ENCODE measurements at places on chromosomes 6 and 20.

DNA sequence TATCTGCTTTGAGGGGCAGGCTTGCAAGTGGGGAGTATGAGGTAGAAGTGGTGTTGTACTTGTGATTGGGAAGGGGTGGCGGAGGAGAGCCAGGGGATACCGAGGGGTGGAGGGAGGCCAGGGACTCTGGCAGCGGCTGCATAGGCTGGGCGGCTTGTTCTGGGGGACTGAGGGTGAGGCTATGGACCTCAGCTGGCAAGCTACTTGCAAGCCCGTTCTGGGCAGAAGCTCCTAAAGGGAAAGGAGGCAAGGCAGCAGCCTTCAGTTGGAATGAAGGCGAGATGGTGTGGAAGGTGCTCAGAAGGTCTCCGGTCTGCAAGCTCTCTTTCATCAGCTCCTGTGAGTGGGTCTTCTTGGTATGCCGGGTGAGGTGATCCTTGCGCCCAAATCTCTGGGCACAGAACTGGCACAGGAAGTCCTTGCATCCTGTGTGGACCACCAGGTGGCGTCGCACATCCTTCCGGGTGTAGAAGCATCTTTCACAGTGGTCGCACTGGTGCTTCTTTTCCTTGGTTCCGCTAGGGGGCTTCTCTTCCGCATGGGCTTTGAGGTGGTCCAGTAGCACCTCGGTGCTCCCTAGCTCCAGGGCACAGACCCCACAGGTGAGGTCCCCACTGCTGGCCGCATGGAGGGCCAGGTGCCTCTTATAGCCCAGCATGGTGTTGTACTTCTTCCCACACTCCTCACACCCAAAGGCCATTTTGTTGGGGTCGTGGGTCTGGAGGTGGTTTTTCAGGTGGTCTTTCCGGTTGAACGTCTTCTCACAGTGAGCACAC lies 66.0 kb downstream of the PLAGL1 start:
- DNase-seq, result peak; percentile 86

- DNase-seq, result no peak
These were observed 7.1 kb downstream of the L3MBTL1 start for GRCh38 chr20:43514648-43514999.

DNA sequence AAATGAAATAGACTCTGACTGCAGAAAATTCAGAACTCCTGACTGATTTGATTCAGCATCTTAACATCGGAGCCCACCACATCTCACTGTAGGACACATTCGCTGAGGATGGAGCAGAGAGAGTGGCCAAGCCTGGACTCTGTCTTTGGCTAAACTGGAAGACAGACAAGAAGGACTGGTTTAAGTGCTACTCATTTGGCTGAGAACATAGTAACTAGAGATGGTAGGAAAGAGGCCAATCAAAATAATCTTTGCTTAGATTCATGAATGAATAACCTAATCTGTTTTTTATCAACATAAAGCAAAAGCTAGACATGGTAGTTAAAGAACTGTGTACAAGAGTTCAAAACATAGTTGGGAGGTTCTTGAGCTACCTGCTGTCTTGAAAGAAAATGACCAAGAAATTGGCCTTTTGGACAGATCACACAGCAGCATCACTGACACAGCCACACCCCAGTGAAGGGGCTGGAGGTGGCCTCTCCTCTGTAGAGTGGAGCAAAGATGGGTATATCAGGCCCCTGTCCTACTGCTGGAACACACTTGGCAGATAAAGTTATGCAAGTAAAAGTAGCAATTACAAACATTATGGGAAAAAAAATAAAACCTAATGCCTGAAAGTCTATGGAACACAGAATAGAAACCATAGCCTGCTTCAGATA lies 87.1 kb upstream of the NT5E start:
- DNase-seq, result no peak

DNA sequence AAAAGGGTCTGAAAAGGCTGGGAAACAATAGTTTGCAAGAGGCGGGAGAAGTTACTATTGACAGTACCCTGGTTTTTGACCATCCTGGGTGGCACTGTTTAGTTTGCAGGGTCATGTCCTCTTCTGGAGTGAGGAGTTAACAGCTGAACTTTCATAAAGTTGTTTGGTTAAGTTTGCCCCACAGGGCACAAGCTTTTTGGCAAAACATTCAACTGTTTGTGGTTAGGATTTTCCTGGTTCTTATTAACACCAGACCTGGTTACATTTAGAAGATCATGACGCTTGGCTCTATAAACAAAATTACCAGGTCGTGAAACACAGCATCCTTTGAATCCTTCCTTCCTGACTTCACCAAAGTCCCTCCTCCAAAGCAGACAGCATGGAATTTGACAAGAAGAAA lies 106.1 kb downstream of the RIN2 start:
- DNase-seq, result no peak

- no peak for DNase-seq
These were observed 1305.2 kb downstream of the EPHA7 start for GRCh38 chr6:92114091-92114675.

GRCh38 chr6:155628306-155628705 lies 172.7 kb upstream of the NOX3 start:
- peak; percentile 60 for DNase-seq

- no peak for DNase-seq
These were observed 83.3 kb downstream of the DCDC2 start for GRCh38 chr6:24274441-24275083.

- DNase-seq, result peak; percentile 92
These were observed 30.6 kb upstream of the ZNF184 start for GRCh38 chr6:27503436-27504030.

GRCh38 chr6:3884007-3884745 lies 35.0 kb downstream of the FAM50B start:
- no peak for DNase-seq

- no peak for DNase-seq
These were observed 113.2 kb downstream of the EDN1 start for GRCh38 chr6:12403201-12403826.

GRCh38 chr20:59404749-59405148 lies 104.3 kb downstream of the EDN3 start:
- no peak for DNase-seq

DNA sequence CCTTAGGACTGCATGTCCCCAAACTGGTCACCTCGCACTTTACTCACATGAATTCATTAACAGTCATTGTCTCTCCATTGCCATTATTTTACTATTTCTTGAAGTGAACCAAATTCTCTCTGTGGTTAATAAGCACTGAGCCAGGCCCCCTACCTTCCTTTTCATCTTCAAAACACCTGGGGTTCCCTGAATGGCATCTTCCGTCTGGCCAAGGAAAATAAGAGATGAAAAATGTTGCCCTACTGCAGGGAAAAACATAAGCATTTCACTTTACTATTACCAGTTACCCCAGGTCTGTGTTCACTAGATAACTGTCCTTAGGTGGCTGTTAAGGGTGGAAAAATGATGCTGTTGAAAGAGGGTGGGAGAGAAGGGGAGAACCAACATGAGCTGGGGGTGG lies 10.0 kb upstream of the NKX2-2 start:
- no peak for DNase-seq

- peak; percentile 76 for DNase-seq
These were observed 4.6 kb upstream of the REV3L start for GRCh38 chr6:111487661-111488060.

GRCh38 chr6:52877168-52877567 lies 32.3 kb downstream of the GSTA3 start:
- DNase-seq, result no peak

DNA sequence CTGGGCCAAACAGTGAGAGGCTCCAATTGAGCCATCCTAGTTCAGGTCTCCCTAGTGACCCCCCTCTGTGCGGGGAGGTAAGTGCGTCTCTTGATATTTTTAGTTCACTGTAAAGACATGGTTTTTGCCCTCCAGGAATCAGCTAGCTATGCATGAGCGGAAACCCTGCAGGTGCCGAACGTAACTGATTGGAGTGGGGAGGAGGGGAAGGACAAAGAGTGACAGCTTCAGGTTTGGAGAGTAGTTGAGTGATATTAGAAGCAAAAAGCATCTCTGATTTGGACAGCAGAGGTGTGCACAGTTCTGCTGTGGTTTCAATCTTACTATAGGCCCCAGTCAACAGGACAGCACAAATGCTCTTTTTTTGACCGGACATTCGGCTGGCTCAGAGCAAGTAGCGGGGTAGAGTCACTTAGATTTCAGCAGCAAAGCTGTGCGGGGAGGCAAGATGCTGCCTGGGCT lies 31.8 kb downstream of the TBC1D7 start:
- DNase-seq, result no peak

DNA sequence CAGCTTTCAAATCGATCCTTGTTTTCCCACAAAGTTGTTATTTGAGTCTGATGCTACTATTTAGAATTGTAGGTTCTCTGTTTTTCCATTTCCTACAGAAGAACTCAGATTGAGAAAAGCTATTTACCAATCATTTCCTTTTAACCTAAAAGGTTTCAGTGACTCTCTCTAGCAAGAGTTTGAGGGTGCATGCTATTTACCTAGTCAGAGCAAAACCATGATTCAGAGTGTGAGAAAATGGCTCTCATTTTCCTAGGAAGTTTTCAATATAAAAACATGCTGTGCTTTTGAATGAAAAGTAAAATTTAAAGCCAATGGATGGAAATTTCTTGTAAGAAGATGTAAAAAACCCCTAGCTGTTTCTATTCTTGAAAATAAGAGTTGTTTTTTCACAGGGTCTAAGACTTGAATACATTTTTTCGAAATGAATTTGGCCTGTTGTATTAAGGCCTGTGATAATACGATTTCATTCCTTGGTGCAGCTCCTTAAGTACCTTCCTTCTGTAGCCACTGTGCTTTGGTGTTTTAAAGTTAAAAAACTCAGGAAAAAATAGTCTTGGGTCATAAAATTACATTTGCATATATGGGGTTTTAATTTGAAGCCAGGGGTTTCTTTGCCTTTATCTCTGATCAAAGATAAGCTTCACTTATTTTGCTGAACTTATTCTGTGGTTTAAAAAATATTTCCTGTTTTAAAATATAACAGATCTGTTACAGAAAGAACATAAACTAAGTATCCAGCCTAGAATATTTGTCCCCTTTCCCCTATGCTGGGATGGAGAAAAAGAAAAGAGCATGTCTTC lies 18.0 kb upstream of the RSPH3 start:
- no peak for DNase-seq

- no peak for DNase-seq
These were observed 67.6 kb downstream of the CD2AP start for GRCh38 chr6:47545223-47545622.

DNA sequence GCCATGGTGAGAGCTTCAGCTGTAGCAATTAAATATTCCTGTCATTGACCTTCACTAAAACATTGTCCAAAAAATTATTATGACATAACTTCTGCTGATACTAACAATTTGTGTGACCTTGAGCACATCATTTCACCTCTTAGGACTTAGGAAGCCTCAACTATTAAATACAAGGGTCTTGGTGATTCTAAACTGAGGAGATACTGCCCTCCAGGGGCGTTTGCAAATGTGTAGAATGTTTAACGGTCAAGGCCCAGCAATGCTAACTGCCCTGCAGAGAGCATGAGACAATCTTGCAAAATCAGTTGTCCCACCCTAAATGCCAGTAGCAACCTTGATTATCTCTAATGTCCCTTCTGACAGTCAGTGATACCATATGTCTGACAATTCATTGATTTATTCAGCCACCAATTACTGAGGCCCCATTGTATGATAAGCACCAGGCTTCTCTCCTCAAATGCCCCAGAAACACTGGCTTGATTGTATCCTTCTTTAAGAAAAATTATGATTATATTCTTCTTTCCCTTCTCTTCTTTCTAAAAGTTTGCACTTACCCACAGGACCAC lies 284.1 kb upstream of the PLN start:
- peak; percentile 40 for DNase-seq

- no peak for DNase-seq
These were observed 9.1 kb upstream of the JAG1 start for GRCh38 chr20:10682939-10683338.

- no peak for DNase-seq
These were observed 3.8 kb downstream of the MTCL3 start for GRCh38 chr6:127515234-127515793.

- no peak for DNase-seq
These were observed 25.7 kb downstream of the KCNK5 start for GRCh38 chr6:39203436-39204159.

GRCh38 chr20:11249683-11250082 lies 575.9 kb upstream of the JAG1 start:
- DNase-seq, result no peak

GRCh38 chr20:51562027-51562331 lies 19.5 kb upstream of the NFATC2 start:
- DNase-seq, result no peak

DNA sequence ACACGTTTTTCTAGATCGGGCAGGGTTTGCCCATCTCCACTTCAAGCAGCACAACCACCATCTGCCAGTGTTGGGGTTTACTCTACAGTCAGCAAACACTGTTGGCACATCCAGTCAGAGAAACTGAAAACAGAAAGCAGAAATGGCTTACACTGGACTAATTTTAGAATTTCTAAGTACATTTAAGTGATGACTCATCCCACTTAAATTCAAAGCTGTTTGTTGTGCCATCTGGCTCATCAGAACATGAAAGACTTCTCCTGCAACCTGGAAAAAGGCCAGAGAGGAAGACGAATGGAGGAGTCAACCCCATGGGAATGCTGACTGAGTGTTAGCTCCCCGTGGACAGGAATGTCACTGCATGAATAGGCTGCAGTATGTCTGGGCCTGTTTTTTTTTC lies 21.8 kb downstream of the FAM209B start:
- DNase-seq, result peak; percentile 57

- no peak for DNase-seq
These were observed 3.1 kb downstream of the HLA-C start for GRCh38 chr6:31268836-31269235.

DNA sequence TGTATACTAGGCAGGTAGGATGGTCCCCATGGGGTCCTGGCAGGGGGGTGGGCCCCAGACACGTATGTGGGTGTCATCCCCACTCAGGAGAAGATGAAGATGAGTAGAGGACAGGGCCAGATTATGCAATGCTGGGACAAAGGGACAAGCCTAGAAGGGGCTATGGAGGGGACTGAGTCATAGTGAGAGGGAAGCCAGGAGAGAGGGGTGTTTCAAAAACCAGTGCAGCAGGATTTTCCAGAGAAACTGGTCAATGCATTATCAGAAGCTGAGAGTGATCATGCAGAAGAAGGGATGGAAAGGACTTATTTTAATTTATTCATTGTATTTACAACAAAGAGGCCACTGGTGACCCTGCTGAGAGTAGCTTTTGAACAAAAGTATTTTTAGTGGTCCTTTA lies 74.0 kb downstream of the PPP1R3G start:
- no peak for DNase-seq

GRCh38 chr6:139852488-139853140 lies 478.2 kb upstream of the CITED2 start:
- no peak for DNase-seq

DNA sequence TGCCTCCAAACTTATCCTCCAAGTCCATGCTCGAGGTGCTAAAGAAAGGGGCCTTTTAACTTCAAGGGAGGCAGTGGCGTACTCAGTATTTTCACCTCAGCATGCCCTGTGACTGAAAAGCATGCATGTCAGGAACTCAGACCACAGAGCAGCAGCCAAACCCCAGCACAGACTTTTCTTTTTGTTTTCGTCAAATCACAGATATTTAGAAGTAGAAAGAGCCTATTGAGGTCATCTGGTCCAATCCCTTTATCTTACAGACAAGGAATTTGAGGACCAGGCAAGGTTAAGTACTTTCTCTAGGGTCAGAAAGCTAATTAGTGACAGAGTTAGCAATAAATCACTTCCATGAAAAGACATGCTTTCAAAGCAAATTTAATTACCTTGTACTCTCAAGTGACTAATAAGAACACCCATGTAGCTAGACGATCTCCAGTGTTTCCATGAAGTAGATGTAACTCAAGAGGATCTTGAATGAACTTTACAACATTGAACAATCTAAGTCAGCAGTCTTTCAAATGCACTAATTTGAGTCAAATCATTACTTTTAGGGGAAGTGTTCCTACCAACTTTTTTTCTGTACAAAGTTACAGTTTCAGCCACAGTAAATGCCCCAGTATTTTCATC lies 35.9 kb downstream of the MOXD1 start:
- DNase-seq, result peak; percentile 57
